ENCODE measurements at places on chromosomes 5 and 9.

GRCh38 chr9:129485145-129485774 lies 135.6 kb downstream of the C9orf50 start:
- no peak for DNase-seq

GRCh38 chr5:163565931-163566608 lies 60.7 kb downstream of the MAT2B start:
- no peak for DNase-seq

- DNase-seq: no peak
Observed at GRCh38 chr5:90598293-90598692, 39.7 kb downstream of the ADGRV1 start.

DNA sequence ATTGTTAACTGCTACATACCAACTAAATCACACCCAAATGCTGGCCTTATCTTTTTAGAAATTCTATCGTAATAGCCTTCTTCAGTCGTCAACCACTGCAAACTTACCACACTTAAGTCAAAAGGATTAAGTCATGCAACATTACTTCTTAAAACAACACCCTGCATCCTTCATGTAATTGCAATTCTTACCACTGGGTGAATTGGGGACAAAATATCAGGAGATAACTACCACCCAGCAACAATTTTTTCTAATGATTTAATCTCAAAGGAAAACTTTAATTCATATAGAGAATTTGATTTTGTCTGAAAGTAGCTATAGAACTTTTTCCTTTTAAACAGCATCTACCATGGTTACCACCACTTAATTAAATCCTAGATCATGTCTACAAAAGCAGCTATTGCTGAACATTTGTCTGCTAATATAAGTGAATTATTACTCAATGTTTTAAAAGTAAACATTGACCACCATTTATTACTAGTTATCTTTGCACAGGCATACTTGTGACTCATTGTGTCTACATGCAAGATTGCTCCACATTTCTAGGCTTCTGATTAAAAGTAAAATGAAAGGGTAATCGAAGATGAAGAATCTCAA lies 10.5 kb downstream of the MLLT3 start:
- DNase-seq: no peak

DNA sequence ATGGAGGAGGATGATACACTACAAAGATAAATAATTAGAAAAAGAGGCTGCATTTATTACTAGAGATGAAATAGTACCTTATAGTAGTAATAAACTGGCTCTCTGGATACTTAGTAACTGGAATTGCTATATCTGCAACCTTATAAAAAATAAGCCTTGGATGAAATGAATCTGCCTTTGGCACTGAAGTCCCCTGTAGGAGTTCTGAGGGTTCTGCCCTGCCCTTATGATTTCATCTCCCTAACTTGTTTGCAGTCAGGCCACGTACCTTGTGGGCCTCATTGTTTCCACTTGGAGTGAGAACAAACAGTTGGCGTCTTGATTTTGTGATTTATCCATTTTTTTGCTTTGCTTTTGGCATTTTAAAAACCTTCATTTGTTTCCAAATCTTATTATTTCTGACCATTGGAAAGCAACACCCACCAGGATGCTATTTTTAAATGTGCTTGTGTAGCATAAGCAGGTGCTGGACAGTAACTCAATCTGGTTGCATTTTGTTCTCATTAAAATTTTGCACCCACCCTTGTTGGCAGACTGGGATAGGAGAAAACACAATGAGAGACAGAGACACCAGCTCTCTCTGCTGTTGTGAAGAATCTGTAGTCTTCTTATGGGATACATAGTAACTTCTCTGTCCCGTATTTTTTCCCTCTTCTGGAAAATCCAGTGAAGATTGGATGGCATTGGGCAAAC lies 518.9 kb upstream of the SGCD start:
- no peak for DNase-seq

DNA sequence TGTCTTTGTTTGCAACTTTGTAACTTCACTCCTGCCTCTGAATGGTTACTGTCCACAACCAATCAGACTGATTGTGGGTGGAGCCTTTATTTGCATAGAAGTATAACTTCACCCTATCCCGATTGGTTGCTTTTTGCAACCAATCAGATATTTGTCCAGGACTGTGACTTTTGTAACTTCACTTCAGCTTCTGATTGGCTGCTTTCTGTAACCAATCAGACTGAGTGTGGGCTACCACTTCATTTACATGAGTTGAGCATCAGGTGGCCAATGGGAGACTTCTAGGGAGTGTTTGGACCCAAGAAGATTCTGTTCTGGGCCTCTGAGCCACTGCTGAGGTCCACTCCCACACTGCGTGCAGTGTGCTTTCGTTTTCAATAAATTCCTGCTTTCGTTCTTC lies 1810.7 kb upstream of the CDH6 start:
- DNase-seq: no peak

DNA sequence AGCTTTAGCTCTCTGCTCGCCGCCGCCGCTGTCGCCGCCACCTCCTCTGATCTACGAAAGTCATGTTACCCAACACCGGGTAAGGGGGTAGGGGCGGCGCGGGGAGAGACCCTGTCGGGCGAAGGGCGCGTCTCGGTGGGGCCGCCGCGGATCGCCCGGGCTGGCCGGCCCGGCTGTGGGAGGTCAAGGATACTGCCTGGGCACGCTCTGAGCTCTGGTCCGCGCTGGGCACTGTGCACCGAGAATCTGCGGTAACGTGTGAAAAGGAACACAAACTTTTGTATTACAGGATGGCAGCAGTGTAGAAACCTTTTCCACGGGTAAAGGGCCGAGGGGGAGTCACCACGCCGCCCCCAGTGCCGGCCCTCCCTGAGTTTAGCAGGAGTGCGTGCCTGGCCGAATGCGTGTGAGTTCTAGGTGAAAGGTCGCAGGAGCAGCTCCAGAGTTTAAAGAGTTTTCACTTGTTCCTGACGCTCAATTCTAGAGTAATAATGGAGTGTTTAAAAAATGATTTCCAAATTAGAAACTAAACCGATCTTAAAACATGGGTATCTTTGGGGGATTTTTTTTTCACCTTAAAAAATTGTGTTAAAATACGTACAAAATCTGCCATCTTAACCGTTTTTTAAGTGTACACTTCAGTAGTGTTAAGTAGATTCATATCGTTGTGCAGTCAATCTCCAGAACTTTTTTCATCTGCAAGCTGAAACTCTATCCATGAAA lies at the start of gene HSDL2:
Gene HSDL2 (plus strand): TSS at position 7 of the 723 bp plus-strand sequence. CDS start 56 bp downstream, at position 63.
- no peak for DNase-seq

- no peak for DNase-seq
Observed at GRCh38 chr9:93004561-93004960, 53.9 kb upstream of the SUSD3 start.

DNA sequence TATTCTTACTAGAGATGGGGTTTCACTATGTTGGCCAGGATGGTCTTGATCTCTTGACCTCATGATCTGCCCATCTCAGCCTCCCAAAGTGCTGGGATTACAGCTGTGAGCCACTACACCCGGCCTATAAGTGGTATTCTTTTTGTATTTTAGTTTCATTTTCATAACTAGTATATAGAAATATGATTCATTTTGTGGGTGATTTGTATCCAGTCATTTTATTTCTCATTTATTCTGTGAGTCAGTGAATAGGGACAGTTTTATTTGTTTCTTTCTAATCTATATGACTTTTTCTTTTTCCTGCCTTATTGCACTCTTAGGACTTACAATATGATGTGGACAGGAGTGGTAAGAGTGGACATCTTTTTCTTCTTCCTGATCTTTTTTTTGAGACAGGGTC lies 112.9 kb downstream of the AOPEP start:
- no peak for DNase-seq

- DNase-seq: no peak
Observed at GRCh38 chr5:17748941-17749340, 114.7 kb downstream of the TAF11L14 start.

- DNase-seq: no peak
Observed at GRCh38 chr5:7663808-7664207, 187.1 kb downstream of the CFAP90 start.

DNA sequence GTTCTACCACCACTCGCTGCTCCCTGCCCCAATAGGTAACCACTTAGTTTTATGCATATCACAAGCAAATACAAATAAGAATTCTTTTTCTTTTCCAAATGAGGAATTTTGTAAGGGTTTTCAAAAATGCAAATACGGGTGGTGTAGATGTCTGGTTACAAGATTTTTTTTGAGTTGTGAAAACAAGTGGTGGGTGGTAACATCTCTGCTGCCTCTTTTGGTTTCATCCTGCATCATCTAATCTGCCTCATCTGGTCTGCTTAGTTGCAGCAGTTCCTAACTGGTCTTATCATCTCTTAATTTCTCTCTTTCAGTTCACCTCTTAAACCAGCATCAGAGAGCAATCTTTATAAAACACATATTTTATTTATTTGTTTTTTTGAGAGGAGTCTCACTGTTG lies 5.3 kb downstream of the NFX1 start:
- DNase-seq: no peak

- DNase-seq: no peak
Observed at GRCh38 chr5:154419236-154419635, 26.6 kb upstream of the SAP30L start.

- no peak for DNase-seq
Observed at GRCh38 chr5:17374973-17375742, 122.9 kb upstream of the TAF11L2 start.

- no peak for DNase-seq
Observed at GRCh38 chr5:32445287-32445758, 783 bp upstream of the ZFR start.

DNA sequence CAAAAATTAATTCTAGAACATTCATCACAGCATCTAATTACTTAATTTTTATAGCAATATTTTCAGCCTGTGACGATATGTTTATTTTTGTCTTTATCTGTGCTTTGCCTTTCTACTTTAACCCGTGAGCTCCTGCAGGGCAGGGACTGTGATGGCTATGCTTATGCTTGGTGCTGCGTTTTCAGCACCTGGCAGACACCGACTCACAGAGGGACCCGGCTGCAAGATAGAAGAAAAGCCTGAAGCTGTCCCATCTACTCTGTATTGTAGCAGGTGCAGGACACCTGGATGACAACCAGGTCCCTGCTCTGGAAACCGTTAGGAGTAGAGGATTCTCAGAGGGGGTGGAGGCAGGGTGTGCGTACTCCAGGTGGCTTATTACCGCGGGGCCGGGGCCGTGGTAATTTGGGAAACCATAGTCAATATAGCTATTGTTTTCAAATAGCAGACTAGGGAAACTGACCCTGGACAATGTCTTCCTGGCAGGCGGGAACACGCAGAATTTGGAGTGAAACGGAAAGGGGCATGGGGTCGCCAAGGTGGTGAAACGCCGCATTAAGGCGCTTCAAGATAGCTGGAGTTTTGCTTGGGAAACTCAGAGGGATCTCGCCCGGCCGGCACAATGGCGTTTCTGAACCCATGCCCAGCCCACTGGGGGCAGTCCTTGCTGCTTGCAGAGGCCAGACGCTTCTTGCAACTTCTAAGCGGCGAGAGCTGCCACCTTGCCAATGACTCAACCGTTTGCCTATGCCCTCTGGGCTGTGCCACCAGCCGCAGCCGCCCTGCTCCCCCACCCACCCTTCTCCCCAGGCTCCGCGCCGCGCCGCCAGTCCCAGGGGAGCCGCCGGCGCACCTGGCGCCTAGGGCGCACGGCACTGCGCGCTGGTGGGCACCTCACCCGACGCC lies 140.1 kb upstream of the PALM2AKAP2 start:
- DNase-seq: no peak

DNA sequence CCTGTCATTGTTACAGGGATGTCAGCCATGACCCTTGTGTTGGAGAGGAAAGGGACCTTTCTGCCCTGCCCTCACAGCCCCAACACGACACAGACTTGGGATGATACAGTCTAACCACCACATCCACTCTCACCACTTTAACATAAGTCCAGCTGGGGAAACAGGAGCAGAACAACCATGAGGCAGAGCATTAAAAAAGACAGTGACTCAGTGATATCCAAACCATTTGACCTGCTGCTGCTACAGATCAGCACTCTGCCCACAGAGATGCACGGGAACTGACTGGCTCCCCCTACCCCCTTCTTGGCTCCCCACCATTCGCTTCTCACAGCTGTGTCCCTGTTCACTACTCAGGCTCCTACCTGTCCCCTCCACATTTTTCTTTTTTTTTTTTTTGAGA lies 458.6 kb downstream of the ZNF608 start:
- no peak for DNase-seq

DNA sequence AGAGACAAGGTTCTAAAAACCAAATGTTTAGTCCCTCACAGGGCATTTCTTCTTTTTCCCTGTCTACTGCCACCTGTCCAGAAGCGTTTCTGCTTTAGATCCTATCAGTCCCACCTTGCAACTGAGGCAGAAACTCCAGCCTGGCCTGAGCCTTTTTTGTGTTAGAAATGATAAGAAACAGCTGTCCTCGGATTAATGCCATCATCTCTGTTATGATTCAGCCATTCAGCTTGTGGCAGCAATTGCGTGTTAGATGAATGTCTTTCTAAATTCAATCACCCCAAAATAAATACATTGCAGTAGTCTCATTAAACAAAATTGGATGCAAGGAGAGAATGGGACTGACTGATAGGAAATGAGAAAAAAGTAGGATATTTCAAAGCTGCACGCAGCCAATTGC lies 28.3 kb upstream of the FRMPD1 start:
- DNase-seq: no peak

DNA sequence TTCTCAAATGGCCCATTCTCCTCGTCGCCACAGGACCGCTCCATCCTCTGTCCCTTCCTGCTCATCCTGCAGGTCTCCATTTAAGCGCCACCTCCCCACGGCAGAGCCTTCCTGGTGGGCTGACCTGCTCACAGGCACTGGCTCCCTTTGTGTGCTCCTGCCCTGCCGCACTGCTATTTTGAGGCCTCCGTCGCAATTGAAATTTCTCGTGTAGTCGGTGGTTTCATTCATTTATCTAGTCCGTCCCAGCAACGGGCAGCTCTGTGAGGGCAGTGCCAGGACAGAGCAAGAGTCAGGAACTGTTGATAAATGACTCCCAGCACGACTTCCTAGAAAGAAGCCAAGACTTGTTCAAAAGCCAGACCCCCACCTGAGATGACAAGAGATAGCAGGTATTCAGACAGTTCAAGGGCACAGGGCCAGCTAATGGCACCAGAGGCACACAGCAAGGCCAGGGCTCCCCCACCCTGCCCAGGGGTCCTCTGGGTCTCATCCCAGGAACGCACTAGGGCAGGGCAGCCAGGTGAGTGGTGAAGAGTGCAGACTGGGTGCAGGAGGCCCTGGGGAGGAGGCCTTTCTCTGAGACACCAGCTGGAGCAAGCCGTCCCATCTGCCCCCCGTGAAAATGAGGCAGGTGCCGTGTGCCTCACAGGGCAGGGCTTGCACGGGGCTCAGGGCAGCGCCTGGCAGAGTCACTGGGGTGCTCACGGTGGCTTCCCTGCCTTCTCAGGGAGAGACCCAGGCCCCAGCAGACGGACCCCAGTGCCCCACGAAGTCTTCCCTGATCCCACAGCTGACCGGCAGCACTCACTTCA lies 36.9 kb downstream of the FAM78A start:
- DNase-seq: no peak

Measured in activated CD4-positive, alpha-beta T cell treated with anti-CD3 and anti-CD28 coated beads, Interleukin-2, amount 50 U/mL, for 24 hours (primary cell).